ENCODE measurements at places on chromosomes 6 and 20.
A peak's percentile ranks its signal among the peaks of the same experiment; 100 is the strongest.

DNA sequence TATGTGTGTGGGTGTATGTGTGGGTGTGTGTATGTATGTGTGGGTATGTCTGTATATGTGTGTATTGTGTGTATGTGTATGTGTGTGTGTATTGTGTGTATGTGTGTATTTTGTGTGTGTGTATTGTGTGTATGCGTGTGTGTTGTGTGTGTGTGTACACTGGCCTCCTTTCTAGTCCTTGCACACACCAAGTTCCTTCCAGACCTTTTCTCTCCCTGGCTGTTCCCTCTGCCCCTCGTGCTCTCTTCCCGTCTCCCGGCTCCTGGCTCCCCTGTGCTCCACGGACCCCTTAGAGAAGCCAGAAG lies 11.4 kb downstream of the VSTM2L start:
- DNase-seq: no peak

GRCh38 chr6:1840491-1841121 lies 230.9 kb downstream of the FOXC1 start:
- no peak for DNase-seq

- no peak for DNase-seq
These were observed 155.9 kb downstream of the NRN1 start for GRCh38 chr6:5850848-5851255.

- DNase-seq: no peak
These were observed 191.6 kb downstream of the DST start for GRCh38 chr6:56450882-56451739.

DNA sequence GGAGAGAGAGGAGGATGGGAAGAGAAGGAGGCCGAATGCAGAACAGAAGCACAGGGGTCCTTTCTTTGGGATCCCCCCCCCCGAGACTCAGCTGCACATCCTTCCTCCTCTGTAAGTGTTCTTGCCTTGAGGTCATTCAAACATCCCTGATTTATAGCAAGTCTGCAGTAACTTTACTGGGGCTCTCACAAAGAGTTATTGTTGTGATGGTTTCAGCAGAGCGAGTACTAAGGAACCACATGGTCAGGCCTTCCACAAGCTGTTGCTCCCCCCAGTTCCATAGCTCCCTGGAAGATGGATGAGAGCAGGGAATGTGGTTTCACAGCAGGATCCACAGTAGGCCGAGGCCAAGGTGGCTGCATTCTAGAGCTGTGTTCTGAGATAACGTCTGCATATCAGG lies 351.4 kb upstream of the CDH4 start:
- no peak for DNase-seq

- no peak for DNase-seq
These were observed 778 bp upstream of the LIN28B start for GRCh38 chr6:104955927-104956730.

DNA sequence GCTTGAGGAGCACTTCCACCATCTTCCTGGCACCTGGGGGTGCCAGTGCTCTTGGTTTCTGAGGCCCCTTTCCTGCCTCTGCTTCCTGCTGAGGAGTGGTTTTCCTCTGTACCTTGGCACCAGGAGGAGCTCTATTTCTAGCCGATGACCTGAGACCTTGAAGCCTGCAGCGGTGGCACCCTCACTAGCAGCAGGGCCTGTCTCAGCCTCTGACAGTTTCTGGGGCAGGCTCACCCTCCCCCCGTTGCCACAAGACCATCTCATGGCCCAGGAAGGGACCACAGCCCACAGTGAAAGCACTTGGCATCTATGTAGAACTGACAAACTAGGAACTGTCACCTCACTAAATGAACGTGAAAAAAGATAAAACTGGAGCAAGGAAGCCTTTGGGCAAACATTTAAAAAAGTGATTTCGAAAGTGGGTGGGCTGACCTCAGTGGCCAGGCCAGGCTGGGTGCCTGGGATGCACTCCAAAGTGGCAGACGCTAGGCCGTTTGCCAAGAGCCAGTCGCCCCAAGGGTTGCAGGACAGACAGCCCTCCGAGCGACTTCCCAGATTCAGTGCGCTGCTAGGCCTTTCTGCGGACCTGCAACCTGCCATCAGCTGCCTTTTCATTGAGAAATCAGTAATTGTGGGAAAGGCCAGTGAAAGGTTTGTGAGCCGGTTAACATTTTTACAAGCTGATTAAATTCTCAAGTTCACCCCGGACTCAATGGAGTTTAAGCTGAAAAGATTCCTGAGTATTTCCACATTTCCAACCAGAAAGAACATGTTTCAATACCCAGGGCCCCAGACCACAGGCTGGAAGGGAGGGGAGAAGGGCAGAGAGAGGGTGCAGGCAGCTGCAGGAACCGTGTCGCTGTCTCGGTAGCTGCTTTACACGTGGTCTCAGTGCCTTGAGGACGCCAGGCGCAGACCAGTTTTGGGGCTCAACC lies 303.7 kb downstream of the ESR1 start:
- no peak for DNase-seq

GRCh38 chr6:90326404-90327057 lies 29.9 kb upstream of the BACH2 start:
- DNase-seq: no peak

DNA sequence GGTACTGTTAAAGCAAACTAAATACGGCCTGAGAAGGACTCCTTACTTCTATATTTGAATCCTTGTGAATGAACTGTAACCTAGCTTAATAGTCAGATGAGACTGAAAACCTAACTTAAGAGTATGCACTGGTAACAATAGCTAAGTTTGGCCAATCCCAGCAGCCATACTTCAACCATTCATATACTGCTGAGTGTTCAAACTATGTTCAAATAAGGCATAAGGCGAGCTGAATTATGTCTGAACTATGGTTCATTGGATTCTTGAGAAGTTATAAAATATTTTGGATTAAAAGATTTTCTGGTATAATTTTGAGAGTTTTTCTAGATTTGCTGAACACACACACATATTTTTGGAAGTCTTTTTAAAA lies 2.2 kb downstream of the SMPDL3A start:
- no peak for DNase-seq

- DNase-seq: no peak
These were observed 90.6 kb upstream of the ADGRB3 start for GRCh38 chr6:68544450-68544849.

DNA sequence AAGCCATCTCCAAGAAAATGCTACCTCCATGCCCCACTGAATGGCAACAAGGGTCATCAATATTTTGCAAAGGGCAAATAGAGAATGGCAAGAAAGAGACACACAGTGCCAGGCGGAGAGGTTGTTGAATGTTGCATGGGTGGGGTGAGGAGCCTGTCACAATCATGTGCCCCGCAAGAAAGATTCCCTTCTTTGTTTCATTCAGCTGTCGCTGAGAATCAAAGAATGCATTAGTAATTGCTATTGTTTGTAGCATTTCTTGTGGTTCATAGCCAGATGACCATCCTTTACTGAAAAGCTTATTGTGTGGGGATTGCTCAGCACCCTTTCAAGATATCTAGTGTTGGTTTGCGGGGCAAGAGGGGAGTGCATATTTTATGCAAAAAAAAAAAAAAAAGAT lies 166.5 kb upstream of the QKI start:
- DNase-seq: no peak

DNA sequence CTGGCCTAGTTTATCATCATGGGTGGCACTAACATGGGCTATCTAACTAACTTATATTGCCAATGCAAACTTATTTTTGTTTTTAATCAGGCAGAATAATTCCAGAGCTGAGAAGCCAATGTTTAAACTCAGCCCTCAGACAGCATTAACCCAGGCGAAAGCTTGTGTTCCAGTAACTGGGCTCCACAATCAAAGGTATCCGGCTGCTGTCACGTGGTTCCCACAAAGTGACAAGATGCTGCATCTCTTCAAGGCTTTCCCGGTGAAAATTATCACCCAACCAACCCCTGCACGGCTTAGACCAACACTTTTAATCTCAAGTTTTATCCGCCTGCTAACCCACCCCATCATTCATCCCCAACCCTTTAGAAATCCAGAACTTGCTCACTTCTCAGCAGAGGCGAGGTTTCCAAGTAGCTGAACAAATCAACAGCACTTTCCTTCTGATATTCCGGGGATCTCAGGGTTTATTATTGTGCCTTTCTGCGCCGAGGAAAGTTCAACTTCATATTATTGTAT lies 885 bp downstream of the MTCL3 start:
- DNase-seq: no peak

DNA sequence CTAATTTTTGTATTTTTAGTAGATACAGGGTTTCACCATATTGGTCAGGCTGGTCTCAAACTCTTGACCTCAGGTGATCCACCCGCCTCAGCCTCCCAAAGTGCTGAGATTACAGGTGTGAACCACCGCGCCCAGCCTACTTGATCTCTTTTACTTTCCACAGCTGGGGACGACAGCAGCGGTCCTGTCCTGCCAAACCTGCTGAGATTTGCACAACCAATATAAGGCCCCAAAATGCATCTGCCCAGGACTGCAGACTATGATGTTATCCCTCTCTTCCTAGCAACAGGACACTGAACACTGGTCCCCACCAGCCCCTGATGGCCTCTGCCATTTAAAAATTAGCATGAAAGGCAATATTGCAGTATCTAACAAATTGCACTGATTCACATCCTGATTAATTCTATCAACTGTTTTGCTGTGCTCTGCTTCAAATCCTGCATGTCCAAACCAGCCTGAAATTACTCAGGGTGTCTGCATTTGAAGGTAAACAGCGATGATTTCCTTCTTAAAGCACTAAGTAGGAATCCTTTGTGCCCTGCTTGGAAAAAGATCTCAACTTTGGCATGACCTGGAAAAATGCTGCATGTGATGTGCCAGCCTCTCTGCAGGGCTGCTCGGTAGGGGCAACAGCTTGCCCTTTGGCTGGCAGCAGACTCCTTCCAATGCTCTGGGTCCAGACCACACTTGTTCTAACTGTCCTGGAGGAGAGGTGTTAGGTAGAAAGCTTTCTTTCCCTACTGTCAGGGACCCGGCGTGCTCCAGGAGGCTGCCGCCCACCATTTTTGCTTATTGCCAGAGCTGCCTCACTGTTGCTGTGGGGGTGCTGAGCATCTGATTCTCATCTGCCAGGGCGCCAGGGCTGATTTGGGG lies 27.4 kb upstream of the PXDC1 start:
- DNase-seq: no peak

DNA sequence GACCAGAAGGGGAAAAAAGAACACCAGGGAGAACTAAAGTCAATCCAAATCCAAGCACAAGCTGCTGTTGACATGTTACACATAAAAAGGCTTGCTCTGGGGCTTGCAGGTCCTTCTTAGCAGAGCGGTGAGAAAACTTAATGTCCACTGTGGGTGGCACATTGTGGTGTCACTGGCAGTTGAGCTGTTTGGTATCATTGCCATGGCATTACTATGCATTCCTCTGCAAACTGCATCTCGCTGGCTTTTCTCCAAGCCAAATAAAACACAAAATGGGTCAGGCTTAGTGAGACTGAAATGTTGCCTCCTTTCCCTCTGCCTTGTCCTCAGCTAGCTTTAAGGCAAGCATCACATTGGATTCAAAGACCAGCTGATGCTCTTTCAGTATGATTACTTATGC lies 40.9 kb downstream of the LY86 start:
- no peak for DNase-seq

GRCh38 chr6:71333697-71334096 lies 45.1 kb downstream of the OGFRL1 start:
- DNase-seq: no peak

GRCh38 chr6:134117409-134117808 lies 65.0 kb upstream of the SLC2A12 start:
- peak; percentile 35 for DNase-seq

DNA sequence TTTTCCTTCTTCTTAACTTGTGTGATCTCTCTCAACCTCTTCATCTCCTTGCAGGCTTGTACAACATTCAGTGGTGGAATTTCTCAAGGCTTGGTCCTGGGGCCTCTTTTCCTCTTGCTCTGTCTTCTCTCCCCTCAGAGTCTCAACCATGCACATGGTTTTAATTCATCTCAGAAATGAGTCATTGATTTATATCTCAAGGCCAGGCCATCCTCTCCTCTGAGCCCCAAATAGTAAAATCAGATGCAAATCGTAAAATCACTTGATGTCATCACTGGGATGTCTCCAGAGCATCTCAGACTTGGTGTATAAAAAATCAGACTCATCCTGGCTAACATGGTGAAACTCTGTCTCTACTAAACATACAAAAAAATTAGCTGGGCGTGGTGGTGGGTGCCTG lies 85.0 kb downstream of the FNDC1 start:
- DNase-seq: no peak

DNA sequence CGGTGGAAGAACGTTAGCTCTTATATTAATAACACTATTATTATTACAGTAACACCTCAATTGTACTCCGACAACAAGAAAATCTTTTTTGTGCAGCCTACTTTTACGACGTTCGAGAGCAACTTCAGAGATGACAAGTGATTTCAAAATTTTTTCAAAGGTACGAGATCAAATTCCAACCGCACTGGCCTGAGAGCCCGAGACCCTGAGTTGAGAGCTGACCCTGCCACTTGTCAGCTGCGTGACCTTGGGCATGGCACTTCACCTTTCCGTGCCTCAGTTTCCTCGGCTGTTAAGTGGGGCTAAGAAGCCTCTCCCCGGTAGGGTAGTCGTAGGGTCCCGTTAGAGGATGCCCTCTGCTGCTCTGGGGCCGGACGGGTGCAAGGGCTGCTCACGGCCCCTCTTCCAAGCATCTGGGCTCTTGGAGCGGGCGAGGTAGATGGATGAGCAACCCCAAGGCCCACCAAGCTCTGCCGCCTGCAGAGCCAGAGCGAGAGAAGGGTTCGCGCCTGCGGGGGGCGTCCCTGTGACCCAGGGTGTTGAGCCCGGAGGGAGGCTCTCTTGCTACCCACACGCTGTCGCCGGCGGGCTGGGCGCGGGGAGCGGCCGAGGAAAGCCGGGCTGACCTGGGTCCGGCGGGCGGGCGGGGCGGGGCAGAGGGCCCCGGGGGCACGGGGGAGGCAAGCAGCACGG lies 510 bp downstream of the NDRG3 start:
- DNase-seq: no peak

GRCh38 chr6:42292004-42292740 lies 74.5 kb upstream of the MRPS10 start:
- DNase-seq: no peak

- DNase-seq: no peak
These were observed 15.5 kb downstream of the COL9A3 start for GRCh38 chr20:62832212-62832922.

GRCh38 chr20:41716436-41716835 lies 98.3 kb upstream of the CHD6 start:
- DNase-seq: no peak

GRCh38 chr6:37314487-37315156 lies 39.2 kb upstream of the RNF8 start:
- peak; percentile 16 for DNase-seq

DNA sequence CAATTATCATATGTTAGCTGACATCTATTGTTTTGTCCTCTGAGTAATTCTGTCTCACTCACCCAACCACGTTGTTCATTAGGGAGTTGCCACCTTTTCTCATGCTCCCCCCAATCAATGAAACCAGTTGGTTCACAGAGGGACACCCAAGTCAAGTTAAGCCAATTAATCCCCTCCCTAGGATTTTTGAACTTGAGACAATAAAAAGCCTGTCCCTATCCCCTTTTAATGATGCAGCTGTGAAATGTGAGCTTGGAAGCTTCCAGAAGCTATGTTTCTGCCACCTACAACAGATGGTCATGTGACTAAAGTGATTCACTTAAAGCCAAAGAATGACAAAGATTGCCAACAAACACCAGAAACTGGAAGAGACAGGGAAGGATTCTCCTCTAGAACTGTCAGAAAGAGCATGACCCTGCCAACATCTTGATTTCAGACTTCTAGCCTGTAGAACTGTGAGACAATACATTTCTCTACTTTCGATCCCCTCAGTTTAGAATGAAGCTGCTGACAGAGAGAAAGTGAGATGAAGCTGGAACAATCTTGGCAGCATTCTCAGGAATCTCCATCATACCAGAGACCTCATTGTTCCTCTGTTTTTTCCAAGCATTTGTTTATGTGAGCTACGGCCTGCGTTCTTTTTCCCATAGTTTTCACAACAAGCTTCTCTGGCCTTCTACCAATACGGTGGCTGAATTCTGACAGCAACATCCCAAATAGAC lies 57.8 kb upstream of the TPD52L1 start:
- DNase-seq: no peak

GRCh38 chr6:141552463-141552862 lies 580.3 kb upstream of the GJE1 start:
- peak; percentile 28 for DNase-seq
